Gastroesophageal sphincter (tissue), 4 donors: ENCODE measurements at places on chromosomes 5 and 9. TPM values are rescaled to one million over a fixed set of nuclear protein-coding genes. Genes with fewer than 3 reads are reported as not detected.
A peak's percentile ranks its signal among the peaks of the same experiment; 100 is the strongest.

- ATAC-seq: no peak
Observed at GRCh38 chr9:93461414-93461743, 8.0 kb upstream of the FAM120AOS start.

DNA sequence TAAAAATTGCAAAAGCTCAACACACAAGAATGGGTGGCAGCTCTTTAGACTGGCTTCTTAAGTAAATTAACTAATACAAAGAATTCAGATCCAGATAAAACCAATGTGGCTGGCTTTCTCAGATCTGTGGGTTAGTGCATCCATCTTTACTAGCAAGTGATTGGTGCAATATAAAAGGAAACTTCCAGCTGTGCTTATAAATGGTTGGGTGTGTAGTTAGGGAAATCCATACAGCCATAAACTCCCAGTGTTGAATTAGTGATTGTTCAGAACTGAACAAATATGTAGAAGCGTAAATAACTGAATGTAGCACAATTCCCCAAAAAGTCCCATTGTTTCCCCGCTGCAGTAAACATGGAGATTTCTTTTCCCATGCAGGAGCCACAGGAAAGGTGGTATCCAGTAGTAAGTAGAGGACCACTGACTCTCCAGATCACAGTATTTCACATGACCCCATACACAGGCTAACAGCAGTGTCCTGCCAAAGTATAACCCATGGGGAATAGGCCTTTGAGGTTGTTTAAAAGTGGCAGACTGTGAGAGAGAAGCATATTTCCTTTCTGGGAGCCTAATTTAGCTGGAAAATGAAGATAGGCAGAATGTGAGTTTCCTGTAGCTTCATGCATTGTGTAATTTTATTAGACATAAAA, 173.1 kb upstream of the SLC12A2 start:
- ATAC-seq: no peak

DNA sequence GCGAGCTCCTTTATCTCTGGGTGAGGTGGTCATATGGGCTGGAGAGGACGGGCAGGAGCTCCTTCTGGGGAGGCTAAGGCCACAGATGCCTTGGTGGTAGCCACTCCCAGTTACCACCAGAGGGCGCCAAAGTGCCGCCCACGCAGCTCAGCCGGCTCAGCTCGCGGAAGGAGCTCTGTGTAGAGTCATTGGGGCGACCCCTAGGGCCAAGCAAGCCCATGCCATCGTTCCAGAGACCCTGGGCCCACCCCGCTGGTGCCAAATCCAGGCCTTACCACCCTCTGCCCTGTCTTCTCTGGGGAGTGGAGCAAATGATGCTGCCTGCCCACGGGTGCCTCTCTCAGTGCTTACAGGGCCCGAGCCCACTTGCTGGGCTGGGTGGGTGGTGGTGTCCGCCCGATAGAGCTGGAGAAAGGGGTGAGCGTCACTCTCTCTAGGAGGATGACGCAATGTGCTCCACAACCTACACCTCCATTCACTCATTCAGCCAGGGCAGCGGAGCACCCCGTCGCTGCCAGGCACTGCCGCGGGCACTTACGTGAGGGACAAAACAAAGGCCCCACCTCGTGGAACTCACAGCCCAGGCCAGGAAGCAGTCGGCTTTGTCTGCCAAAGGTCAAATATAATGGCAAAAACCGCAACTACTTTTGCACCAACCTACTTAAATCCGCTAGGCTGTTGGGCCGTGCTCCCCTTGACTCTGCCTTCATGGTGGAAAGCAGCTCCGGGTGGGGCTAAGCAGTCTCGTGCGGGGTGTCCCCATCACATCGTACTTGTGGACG, 13.8 kb downstream of the TSPAN17 start:
- ATAC-seq: peak; percentile 73

- ATAC-seq: no peak
Observed at GRCh38 chr9:129751841-129752801, 721 bp downstream of the PTGES start.

Gene ENTREP1
- 24.6 TPM for total RNA-seq
